IgD-negative memory B cell (primary cell): ENCODE measurements at places on chromosomes 3 and 15. TPM values are rescaled to one million over a fixed set of nuclear protein-coding genes. Genes with fewer than 3 reads are reported as not detected.

Gene BNC1
- polyA plus RNA-seq, result not detected

Gene SLC9C1
- polyA plus RNA-seq, result not detected

Gene AGBL1
- not detected for polyA plus RNA-seq

Gene GPR87
- polyA plus RNA-seq, result not detected

Gene SERPINI2
- polyA plus RNA-seq, result not detected

Gene CHRNB4
- polyA plus RNA-seq, result not detected

Gene THBS1
- polyA plus RNA-seq, result 1.4 TPM

Gene SCG5
- not detected for polyA plus RNA-seq

Gene PDZRN3
- not detected for polyA plus RNA-seq

Gene LMAN1L
- polyA plus RNA-seq, result not detected

Gene DUOX1
- 1.4 TPM for polyA plus RNA-seq

Gene MEX3B
- polyA plus RNA-seq, result not detected

Gene PLCH1
- not detected for polyA plus RNA-seq

Gene MNS1
- 0.63 TPM for polyA plus RNA-seq

Gene SCN11A
- not detected for polyA plus RNA-seq

Gene A4GNT
- not detected for polyA plus RNA-seq

Gene ACTC1
- polyA plus RNA-seq, result not detected

Gene GABRR3
- polyA plus RNA-seq, result not detected

Gene CPNE4
- polyA plus RNA-seq, result not detected

Gene ISL2
- polyA plus RNA-seq, result 0.89 TPM

Gene ZNF620
- polyA plus RNA-seq, result 3.1 TPM
